Left ventricle myocardium inferior (tissue), 1 donor: ENCODE measurements at places on chromosomes 12 and 14.

- no peak for DNase-seq
These were observed 121.4 kb upstream of the PLEKHA5 start for GRCh38 chr12:19008102-19008501.

GRCh38 chr14:103416916-103417315, 31.7 kb downstream of the MARK3 start:
- no peak for DNase-seq

GRCh38 chr14:99412117-99413061, 68.3 kb downstream of the SETD3 start:
- DNase-seq, result no peak

- DNase-seq, result no peak
These were observed 4.0 kb downstream of the STX2 start for GRCh38 chr12:130835011-130835410.

GRCh38 chr12:45987340-45987727, 3.0 kb downstream of the SCAF11 start:
- no peak for DNase-seq
